ENCODE measurements at places on chromosomes 6 and 20.
A peak's percentile ranks its signal among the peaks of the same experiment; 100 is the strongest.

- DNase-seq = no peak
Observed at GRCh38 chr6:72711731-72712130, 89.9 kb downstream of the KCNQ5 start.

DNA sequence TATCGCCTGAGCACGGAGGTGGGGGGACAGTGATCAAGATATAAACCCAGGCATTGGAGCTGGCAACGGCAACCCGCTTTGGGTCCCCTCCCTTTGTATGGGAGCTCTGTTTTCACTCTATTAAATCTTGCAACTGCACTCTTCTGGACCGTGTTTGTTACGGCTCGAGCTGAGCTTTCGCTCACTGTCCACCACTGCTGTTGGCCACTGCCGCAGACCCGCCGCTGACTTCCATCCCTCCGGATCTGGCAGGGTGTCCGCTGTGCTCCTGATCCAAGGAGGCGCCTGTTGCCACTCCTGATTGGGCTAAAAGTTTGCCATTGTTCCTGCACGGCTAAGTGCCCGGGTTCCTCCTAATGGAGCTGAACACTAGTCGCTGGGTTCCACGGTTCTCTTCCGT, 48.9 kb upstream of the CD83 start:
- DNase-seq = no peak

GRCh38 chr20:60765821-60766403, 486.1 kb upstream of the CDH4 start:
- no peak for DNase-seq

- DNase-seq = no peak
Observed at GRCh38 chr6:166474721-166475565, 92.2 kb upstream of the MPC1 start.

DNA sequence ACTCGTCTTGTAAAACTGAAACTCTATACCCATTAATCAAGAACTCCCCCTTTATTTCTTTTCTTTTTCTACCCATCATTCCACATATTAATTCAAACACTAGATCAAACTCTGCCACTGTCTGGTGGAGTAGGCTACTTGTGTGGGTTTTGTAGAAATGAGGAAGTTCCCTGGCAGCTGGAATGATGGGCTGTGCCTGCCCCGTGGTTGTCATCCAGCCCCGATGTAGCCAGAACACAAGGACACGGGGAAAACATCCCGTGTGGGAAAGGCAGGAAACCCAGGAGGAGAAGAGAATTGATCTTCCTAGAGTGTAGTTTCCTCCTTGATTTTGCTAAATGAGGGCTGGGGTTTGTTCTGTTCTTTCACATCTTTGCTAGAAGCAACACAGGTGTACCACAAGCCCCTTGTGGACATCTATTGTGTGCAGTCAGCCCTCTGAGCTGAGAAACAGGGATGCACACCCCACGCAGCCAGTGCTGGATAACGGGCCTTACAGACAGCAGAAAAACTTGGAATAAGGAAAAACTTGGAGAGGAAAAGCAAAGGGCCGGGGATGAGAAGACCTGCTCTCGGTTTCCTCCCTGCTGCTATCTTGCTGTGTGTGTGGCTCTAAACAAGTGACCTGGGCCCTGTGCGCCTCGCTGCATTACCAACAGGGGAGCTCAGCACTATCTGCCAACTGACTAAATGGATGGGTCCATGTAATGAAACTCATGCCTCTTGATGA, 88.0 kb downstream of the SCML4 start:
- DNase-seq = no peak

GRCh38 chr6:148311966-148312669, 30.5 kb upstream of the SASH1 start:
- DNase-seq = no peak

- no peak for DNase-seq
Observed at GRCh38 chr20:18596270-18596669, 8.4 kb downstream of the DTD1 start.

- DNase-seq = no peak
Observed at GRCh38 chr6:55874316-55874715, 1.1 kb downstream of the BMP5 start.

DNA sequence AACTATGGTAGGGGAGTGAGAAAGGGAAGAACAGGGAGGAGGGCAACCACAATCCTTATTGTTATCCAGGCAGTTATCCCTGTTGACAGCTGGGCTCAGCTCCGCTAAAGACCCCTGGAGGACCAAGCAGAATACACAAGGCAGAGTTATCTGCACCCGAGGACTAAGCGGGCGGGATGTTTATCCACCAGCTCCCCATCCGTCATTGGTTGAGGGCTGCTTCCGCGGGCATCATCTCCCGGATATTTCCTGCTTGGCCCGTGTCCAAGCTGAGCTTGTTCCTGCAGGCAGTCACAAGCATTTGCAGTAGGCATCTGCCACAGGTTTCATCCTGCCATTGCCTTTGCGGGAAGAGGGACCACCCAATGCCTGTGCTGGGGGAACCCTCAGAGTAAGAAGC, 102.1 kb downstream of the DLGAP4 start:
- no peak for DNase-seq

DNA sequence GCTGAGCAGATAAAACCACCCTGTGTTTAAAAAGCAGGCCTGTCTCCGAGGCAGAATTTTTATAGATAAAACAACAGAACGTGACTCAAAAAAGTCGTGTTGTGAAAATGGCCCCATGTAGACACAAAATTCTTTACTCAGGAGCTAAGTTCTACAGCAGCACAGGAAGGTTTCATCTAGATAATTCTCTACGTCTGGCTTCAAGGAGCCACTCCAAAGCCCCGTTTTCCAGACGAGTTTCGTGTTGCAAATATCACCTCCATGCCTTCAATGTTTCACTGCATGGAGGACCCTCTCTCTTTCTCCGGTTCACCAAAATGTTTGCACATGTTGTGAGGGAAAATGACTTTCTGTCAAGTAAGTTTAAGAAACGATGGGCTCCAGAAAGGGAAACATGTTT, 12.0 kb upstream of the BMP7 start:
- DNase-seq = no peak

DNA sequence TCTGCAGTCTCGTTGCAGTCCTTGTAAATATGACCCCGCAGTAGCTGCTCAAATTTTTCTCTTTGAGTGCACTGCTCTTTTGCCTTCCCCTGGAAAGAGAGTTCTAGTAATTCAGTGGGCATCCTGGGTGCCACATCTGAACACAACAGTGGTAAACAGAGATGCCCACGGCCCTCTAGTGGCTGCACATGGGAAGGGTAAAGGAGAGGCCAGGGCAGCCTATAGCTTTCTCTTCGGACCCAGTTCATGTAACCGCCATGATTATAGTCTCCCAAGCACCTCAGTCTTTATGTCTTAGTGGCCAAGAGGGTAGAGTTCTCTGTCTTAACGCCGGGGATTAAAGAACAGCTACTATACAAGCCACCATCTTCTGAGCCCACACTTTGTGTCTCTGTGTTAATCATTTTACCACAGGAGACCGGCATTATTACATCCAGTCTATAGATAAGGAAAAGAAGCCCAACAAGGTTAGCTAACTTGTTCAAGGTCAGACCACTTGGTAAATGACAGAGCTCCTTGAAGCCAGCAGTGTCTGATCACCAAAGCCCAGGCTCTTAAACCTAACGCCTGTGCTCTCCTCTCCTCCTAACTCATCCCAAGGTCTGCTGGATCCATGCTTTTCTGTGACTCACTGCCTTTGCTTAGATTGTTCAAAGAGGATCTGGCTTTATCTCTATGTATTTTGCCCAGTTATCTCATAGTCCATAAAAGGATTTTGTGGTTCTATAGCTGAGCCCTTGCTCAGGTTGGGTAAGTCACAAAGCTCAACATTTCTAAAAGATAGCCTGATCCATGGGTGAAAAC, 81.8 kb downstream of the ISM1 start:
- DNase-seq = no peak

- no peak for DNase-seq
Observed at GRCh38 chr6:51494342-51494741, 593.1 kb downstream of the PKHD1 start.

- no peak for DNase-seq
Observed at GRCh38 chr20:19976595-19977372, 40.4 kb upstream of the NAA20 start.

- DNase-seq = no peak
Observed at GRCh38 chr20:7196481-7196880, 429.0 kb downstream of the BMP2 start.

GRCh38 chr6:139150920-139151319, 16.0 kb downstream of the HECA start:
- DNase-seq = no peak

DNA sequence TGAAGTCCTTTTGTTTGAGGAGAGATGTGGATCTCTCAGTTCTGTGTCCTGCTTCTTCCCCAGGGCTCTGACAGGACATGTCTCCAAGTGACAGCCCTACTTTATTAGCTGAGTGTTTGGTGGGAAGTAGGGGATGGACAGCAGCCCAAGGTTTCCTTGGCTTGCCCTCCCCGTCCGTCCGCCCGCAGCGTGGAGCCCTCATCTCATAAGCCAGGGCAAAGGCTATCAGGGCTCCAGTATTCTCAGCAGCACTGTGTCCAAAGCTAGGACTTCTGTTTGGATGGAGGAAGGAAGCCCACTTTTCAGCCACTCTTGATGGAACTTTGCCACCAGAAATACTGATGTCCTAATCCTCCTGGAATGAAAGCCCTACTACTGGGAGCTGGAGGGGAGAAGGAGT, 13.6 kb downstream of the CDC5L start:
- no peak for DNase-seq

DNA sequence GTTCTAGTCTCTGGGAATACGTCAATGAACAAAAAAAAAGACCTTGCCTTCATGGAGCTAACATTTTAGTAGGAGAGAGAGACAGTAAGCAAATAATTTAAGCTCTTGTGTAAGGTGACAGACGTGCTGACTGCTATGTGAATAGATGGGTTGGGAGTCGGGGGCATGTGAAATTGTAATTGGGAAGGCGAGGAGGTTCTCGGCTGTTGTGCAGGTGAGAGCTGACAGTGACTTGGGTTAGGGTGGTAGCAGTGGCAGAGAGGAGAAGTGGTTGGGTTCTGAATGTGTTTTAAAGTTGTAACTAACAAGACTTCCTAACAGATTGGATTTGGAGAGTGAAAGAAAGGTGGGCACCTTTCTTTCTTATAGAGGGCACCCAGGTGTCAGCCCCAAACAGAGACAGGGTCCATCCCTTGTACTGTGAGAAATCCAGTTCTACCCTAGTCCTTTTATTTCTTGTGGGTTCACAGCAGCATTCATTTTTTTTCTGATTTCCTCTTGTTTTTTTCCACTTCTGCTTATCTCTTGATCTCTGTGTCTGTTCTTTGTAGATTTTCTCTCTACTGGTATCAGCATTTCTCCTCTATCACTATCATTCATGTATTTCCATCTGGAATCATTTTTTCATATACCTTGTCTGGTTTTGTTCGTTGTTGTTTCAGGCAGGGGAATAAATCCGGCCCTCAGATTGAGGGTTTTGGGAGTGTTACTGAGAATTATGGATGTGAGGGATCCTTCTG, 15.4 kb upstream of the MYLK2 start:
- no peak for DNase-seq

DNA sequence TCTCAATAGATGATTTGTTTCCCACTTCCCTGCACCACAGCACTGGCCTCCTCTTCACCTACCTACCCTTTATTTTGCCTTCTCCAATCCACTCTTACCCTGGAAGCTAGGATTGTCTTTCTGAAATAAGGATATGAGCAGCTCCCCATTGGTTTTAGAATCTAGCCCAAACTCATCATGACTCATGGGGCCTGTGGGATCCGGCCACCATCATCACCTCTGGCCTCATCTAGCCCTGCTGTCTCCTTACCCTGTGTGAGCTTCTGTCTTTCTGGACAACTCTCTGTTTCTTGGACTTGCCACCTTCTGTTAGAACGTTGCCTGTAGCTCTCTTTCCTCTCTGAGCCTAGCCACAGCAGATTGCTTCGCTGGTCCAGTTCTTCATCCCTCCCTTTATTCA, 277.1 kb downstream of the PAX1 start:
- no peak for DNase-seq

DNA sequence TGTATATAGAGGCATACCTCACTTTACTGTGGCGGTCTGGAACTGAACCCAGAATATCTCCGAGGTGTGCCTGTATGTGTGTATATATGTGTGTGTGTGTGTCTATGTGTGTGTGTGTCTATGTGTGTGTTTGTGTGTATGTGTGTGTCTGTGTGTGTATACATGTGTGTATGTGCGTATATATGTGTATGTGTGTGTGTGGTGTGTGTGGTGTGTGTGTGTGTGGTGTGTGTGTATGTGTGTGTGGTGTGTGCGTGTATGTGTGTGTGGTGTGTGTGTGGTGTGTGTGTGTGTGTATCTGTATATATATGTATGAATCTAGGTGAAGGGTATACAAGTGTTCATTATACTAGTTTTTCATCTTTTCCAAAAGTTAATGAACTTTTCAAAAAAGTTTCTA, 4.2 kb upstream of the NPEPL1 start:
- DNase-seq = no peak

DNA sequence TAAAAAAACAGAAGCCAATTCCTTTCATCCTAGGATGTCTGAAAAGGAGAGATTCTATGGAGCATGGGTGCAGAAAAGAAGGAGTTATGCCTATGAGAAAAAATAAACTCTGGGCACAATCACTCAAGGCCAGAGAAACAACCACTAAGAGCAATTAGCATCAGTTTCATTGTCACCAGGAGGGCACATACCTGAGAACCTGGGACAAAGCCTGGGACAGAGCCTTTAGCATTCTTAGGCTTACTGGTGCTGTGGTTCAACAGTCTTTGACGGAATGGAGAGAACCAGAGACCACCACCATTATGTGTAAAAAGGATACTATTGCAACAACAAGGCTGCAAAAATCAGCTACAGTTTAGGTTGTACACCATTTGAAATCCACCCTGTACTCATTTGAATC, 29.4 kb upstream of the BCKDHB start:
- DNase-seq = no peak

GRCh38 chr6:20098267-20098876, 113.9 kb downstream of the MBOAT1 start:
- DNase-seq = peak; percentile 1

GRCh38 chr6:50990750-50991446, 172.2 kb downstream of the TFAP2B start:
- no peak for DNase-seq

- DNase-seq = peak; percentile 44
Observed at GRCh38 chr6:15927531-15928225, 201.2 kb upstream of the MYLIP start.

GRCh38 chr6:48959251-48960060, 503.6 kb downstream of the MMUT start:
- no peak for DNase-seq

GRCh38 chr20:25223179-25223661, 24.7 kb upstream of the PYGB start:
- peak; percentile 45 for DNase-seq

GRCh38 chr6:68649669-68650068, 14.6 kb downstream of the ADGRB3 start:
- no peak for DNase-seq

- DNase-seq = no peak
Observed at GRCh38 chr6:22350109-22350508, 53.3 kb upstream of the PRL start.

GRCh38 chr6:157244175-157244574, 79.1 kb downstream of the TMEM242 start:
- peak; percentile 96 for DNase-seq

DNA sequence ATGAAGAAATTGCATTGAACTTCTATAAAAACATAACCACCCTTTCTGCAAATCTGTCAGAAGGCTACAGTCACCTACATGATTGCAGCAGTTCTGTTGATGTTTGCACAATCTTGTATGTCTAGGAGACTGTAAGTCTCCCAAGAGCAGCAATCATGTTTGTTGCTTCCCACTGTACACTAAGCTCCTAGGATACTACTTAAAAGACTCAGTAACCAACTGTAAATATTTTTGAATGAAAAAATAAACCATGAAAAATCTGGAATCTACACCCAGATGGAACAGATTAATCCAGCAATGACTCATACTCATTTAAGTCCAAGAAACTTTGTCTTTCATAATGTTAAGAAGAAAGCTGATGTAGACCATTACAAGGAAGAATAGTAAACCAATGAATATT, 168.5 kb upstream of the ATXN1 start:
- peak; percentile 100 for DNase-seq

Data from GM04503 (cell line).